ENCODE measurements at places on chromosomes 7 and 10.
A peak's percentile ranks its signal among the peaks of the same experiment; 100 is the strongest.

DNA sequence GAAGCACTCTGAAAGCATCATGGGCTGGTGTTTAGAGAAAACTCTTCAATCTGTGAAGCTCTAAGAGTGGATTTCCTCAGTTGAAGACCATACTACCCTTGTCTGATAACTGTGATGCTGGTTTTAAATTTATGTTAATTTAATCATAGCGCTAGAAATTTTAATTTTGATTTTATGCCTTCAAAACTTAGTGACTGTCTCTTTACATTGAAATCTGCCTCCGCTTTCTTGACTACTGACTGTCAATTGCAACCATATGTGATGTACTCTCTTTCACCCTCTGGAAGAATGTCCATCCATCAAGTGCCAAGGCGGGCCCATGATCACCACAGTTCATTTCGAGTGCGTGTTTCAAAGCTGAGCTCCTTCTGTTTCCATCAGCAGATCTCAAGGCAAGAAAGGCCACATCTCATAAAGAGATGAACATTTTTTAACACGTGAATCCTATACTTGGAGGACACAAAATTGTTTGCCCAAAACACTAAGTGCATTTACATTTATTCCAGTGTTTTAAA lies 147.1 kb downstream of the ITGA8 start:
- DNase-seq = no peak

DNA sequence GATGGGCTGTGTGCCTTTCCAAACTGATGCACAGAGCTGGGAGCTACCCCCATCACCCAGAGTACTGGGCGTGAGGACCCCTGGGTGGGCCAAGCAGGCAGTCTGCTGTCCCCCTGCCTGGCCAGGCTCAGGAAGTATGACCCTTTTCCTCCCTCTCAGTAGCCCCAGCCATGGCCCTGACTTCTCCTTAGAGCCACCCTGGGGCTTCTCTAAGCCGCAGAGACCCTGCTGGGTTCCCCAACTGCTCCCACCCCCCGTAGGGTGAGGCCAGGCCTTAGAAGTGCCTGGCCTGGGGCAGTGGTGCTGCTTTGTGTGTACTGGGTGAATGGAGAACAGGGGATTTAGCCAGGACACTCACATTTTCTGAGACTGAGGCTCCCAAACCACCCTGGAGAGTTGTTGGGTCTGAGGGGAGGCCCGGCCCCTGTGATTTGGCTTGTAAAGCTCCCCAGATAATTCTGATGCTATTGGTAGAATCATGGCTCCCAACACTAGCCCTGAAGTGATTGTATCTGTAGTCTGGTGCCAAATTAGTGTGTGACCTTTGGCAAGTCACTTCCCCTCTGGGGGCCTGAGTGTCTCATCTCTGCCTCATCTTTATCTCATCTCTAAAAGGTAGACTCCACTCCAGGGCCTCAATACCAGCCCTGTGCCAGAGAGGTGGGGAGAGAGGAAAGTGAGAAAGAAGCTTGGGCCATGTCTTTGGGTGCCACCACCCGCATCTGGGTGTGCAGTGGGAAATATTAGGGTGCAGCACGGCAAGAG lies 99.7 kb upstream of the PPIF start:
- DNase-seq = no peak

DNA sequence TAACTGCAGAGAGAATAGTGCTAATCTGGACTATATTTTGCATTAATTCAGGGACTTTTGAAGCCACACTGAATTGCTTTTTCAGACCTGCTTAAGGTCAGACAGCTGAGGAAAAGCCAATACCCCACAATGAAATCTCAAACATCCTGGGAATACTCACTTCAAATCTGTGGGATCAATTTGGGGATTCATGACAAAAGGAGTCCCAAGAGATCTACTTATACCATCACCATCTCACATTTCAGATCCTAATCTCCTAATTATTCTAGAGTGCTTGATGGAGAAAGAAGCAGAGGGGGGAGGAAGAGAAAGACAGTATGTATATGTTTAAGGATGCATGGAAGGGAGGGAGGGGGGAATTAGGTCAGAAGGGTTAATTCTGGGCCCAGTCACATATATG lies 202.2 kb downstream of the CACNA2D1 start:
- no peak for DNase-seq

DNA sequence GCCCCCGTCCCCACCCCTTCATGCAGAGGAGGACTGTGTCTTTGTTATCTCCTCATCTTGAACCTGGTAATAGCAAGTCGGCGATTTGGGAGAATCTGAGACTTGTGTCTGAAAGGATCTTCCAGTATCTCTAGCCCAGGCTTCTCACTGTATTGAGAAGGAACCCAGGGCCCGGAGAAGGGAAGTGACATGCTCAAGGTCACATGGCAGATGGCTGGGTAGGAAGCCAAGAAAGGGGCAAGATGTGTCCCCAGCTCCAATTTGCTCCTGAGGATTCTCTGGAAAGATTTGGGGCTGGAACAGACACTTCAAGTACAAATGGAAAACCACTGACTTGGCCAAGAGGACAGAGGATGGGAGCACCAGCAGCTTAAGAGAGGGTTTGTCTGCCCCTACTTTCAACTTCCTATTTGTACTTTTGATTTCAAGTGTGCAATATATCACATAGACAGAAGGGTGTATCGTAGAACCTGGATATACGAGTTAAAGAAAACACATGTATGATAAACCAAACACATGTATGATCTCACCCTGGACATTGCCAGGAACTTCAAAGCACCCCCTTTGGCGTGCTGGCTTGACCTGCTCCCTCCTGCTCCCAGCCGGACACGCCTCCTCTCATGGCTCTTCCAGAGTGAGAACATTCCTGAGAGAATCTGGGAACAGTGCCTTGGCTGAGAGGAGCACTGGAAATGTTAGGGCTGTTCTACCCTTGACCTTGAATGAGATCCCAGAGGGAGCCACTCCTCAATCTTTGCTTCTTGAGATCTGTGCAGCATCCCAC lies 79.7 kb downstream of the CDH23 start:
- DNase-seq = no peak

GRCh38 chr10:12063483-12063818 lies 5.3 kb upstream of the DHTKD1 start:
- DNase-seq = no peak

DNA sequence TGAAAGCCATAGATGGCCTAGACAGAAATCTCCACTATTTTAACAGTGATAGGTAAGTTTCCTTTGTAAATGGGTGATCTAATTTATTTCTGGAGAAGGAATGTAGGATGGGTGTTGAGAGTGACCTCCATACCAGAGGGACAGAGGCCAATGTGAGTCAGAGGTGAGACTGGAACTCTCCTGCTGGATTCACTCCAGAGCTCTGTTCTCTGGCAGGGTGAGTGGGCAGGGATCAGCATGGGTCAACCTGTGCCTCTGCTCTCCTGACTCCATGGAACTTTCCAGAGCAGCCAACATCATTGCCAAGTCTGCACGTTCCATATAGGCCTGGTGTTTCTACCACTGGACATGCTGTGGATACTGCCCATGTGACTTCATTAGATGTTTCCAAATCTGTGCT lies 11.4 kb downstream of the AKR1C3 start:
- no peak for DNase-seq

DNA sequence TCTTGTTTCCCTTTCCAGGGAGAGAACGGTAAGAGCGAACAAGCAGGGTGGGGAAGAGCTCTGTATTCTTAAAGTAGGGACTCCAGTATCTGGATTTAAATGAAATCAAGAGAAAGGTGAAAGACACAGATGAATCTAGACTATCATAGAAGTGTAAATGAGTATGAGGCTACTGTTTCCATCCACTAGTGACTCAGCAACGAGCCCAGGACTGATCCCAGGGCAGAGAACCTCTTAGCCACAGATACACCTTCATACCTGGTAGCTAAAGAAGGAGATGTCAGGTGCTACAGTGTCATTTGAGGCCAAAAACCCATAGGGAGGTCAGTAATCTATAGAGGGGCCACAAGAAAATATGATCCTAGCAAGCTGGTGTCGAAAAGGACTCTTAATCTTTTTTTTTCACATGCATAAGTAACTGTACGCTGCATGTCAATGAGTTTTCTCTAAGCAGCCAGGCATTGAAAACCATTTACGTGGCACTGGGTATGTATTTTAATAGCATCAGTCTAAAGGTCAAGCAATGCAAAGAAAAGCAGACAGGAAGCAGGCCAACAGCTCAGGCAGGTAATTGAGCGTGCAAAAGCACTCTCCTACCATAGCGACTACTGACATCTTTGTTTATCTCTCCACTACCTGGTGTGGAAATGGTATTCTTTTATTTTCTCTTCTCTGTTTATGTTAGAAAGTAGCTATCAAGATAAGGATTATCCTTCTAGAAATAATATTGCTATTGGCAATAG lies 91.5 kb upstream of the EGR2 start:
- DNase-seq = no peak

DNA sequence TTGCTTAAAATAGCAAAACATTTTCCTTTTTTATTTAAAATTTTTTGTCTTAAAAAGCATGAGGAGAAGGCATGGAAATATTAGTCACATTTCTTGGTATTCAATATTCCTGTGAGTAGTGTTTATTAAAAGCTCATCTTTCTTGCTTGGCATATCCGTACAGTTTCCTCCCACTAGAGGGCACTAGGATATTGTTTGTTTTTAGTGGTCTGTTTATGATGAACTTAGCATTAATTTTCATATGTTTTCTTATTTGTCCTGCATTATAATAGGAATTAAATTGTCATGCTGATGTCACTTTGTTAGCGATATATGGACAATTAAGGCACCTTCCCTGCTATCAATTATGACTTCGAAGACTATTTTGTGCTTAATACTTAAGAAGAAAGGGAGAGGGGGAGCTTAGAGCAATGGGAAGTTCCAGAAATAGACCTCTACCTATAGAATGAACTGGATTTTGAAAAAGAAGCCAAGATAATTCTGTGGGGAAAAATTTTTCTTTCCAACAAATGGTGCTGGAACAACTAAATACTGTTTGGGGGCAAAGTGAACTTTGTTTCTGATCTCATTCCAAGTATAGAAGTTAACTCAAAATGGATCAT lies 91.0 kb upstream of the STRIP2 start:
- DNase-seq = peak; percentile 34

DNA sequence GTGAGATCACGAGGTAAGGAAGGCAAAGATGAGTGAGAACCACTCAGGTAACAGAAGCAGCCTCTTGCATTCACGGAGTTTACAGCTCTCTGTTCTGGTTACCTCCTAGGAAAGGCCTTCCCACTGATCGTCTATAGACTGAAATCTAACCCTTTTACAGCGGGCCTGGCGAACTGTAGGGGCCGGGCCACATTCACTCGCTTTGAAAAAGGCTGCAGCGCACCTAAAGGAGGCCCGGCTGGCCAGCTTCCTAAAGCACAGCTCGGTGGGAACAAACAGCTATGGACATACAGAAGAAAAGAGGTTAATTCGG lies 565 bp downstream of the ATP5MK start:
- DNase-seq = no peak

DNA sequence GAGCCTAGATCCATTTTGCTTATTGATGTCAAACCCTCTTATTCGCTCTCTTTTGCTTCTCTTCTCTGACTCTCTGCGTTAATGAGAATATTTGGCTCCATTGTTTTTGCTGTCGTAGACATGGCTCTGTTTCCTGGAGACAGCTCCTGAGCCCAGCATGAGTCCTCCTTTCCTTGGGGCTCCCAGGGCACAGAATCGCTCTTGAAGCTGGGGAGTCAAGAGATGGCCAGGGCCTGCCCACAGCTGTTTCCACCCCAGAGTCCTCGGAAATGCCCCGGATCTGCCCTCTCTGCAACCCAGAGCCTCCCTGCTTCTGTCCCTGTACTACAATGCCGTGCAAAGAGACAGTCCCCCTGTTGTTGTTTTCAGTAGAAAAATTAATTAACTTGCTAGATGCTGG lies 566.7 kb upstream of the FOXK1 start:
- DNase-seq = no peak

- DNase-seq = no peak
Observed at GRCh38 chr10:3054183-3054850, 13.0 kb upstream of the PFKP start.

- DNase-seq = no peak
Observed at GRCh38 chr10:81866753-81867152, 8.2 kb upstream of the NRG3 start.

DNA sequence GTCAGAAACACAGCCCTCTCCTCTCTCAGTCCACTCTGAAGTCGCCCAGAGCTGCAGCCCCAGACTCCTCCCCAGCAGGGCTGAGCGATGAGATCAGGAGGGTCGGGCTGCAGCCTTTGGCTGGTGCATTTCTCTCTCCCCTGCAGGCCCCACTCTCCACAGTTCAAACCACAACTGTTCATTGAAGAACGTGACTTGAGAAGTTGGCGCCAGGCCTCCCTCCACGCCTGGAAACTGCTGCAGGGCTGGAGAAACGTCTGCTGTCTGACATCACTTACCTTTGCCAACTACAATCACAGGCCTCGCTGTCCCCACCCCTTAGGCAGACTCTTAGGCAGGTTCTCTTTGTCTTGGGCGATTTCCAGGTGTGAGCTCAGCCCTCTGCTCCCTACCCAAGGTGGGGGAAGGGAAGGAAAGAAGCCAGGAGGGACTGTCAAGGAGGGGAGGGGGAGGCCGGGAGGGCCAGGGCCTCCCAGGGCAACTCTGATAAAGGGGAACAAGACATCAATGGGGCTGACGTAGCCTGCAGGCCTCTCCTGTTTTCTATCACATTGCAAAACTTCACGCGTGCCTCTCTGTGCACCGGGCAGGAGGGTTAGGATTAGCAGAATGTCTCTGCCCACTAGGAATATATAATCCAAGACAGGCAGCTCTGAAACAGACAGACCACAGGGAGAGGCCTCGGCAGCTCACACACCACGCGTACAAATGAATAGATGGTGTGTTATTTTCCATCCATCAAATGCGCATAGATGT lies 32.7 kb downstream of the CALML5 start:
- no peak for DNase-seq

DNA sequence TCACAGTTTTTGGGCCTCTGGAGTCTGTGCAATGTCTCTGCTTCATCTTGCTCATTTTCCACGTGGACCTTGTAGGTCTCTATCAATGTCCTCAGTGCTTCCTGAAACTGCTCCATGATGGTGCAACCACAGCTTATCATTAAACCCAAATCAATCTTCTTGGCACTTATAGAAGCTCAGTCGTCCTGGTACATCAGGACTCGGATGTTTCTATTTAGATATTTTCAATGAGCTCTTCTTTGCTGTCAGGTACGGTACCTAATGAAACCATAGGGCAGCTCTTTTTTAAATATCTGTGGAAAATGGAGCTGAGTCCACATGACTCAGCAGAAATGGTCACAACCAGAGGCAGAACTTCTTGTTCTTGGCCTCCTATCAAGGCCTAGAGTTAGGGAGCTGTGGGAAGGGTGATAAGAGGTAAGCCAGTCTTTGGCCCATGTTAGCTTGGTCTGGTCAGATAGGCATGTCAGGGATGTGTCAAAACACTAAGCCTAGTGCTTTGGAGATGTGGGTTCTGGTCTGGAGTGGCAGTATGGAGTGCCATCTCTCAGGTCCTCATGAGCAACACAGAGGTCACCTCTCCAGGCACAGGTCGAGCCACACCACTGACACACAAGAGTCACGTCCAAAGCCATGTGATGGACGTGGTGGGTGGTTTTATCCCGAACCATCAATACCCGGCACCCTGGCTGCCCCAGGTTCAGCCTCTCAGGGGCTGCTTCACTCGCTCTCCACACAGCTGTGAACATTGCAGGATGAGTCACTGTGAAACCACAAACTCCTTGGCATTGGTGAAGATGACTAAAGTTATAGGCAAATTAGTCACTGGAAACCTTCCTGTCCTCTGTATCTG lies 87.0 kb downstream of the TBXAS1 start:
- DNase-seq = peak; percentile 79
